Activated T-helper 1 cell treated with anti-CD3 and anti-CD28 coated beads, Interleukin-2, amount 50 U/mL, for 16 hours (primary cell): ENCODE measurements at places on chromosomes 1 and 21.

DNA sequence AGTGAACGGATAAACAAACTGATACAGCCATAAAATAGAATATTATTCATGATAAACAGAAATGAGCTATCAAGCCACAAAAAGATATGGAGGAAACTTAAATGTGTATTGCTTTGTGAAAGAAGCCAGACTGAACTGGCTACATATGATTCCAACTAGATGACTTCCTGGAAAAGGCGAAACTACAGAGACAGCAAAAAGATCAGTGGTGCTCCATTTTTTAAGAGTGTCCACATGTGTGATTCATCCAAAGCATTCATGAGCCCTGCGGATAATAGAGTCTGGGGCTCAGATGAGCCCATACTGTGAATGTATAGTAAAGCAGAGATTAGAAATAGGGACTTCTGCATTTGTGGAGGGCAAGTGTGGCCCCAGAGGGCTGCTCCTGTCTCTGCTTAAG, 7.8 kb upstream of the TMEM222 start:
- DNase-seq = no peak

DNA sequence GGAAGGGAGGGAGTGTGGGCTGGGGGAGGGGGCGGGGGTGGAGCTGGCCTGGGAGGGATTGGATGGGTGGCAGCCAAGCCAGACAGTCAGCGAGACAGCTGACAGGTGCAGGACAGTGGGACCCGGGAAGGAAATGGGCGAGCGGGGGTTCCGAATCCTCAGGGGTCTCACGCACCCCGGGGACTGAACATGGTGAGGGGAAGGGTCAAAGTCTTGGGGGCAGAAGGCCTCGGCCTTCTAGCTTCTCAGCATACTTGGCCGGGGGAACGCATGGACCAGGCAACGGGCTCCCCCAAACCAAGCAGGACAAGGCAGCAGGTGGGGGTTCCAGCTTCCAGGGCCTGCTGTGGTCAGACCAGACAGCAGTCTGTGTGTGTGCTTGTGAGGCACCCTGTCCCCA, 23.1 kb downstream of the CASZ1 start:
- DNase-seq = no peak

GRCh38 chr1:162186406-162186805, 116.9 kb downstream of the NOS1AP start:
- no peak for DNase-seq

DNA sequence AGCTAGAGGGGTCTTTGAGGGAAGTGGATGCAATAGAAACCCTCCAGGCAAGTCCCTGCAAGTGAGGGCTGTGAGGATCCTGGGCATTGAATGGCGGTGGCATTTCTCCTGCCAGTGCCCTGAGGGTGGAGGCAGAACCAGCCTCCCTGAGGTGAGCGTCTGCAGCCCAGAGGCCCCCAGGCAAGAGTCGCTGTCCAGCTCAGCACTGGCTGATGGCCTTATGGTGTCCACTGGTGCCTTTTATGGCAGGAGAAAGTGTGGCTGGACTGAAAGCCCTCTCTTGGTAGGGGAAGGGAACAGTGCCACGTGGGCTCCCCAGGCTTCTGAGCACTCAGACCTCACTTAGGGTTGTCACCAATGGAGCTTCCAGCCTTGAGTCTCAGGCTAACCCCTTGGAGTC, 77.3 kb downstream of the SH3BGR start:
- DNase-seq = no peak

- no peak for DNase-seq
Measured at GRCh38 chr1:50417946-50418599, 5.2 kb downstream of the DMRTA2 start.

- no peak for DNase-seq
Measured at GRCh38 chr1:47663286-47663685, 225.4 kb downstream of the FOXD2 start.

DNA sequence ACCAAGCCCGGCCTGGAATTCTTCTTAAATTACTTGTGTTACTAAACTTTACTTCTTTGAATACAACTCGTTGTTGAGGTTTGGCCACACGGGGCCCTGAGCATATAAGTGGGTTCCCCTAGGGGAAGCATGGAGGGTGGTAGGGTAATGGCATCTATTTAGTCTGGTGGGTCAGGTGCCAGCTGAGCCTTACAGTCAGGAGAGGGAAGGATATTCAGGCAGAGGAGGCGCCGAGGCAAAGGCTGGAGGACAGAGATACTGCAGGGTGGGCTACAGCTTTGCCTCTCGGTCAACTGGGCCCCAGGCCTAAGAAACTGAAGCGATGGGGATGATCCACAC, 424 bp upstream of the NECAP2 start:
- no peak for DNase-seq

DNA sequence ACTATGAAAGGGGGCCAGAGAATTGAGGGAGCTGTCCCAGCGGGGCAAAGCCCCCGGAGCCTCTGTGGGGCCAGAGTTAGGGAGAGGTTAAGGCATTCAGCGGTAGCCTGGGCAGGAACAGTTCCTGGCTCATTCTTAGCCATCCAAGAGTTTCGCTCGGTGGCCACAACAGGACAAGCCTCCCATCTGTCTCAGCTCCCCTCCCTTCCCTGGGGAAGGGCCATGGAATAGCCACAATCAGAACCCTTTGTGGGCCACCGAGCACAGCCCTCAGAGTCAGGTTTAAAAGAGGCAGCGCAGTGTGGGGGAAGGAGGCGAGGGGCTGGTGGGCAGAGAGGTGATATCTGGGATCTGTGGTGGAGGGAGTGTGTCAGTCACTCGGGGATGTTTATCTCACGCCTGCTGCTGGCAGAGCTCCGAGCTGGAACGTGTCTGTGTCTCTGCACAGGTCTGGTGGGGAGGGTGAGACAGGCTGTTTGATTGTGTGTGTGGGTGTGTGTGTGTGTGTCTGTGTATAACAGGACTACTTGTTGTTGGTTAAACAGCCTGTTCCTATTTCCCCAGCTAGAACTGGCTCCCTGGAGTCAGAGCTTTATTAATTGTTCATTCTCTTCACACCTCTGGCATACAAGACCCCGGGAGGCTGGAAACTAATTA, 49.6 kb upstream of the GOLT1A start:
- DNase-seq = no peak

DNA sequence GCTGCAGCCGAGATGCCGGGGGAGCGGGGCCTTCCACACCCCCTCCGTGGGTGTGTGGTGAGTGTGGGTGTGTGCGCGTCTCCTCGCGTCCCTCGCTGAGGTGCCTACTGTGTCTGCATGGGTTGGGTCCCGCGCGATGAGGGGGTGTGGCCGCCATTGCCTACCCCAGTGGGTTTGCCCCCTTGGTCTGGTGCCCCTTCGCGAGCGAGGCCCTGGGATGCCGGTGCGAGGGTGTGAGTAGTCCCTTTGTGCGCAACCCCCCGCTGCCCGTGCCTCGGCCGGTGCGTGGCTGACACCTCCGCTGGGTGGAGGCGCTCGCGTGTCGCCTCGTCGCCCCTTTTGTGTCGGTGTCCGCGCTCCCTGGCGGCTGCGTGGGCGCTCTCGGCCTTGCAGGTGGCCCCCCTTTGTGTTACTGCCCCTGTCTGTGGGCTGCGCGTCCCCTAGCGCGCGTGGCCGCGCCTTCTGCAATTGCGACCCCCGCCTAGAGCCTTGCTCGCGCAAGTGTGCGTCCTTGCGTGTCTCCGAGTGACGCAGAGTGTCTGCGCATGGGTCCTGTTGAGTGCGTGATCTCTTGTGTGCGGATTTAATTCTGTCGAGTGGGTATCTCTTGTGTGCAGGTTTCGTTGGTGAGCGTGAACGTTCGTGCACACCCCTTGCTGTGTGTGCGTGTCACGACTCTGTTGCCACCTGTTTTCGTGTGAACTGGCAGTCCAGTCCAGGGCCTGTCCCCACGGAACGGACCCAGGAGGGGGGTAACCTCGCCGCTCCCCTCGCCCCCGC, 553 bp downstream of the TTC3 start:
- DNase-seq = peak; percentile 30

DNA sequence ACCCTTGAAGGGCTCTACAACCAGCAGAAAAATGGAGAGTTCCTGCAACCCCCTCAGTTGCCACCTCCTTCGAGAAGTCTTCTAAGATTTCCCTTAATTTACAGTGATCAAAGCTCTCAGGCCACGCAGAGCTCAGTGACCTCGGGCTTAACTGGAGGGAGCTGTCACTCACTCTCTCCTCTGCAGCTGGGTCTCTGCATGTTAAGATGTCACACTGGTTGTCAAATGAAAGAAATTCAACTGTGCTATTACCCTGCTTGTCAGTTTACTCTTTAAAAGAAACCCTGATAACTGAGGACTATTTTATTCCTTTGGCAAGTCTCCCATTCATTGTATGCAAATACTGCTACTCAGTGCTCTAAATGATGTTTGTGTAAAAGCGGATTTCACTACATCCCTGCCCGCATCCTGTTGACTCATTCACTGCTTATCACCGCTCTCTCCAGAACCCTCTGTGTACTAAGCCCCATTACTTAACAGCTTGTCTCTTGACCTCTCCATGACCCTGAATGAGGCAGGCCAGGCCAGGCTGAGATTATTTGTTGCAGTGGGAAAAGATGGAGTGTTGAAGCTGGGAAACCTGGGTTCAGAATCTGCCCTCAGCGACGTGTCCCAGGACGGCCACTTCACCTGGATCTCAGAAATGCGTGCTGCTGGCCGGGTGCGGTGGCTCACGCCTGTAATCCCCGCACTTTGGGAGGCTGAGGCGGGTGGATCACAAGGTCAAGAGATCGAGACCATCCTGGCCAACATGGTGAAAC, 13.7 kb downstream of the DHRS3 start:
- peak; percentile 26 for DNase-seq

DNA sequence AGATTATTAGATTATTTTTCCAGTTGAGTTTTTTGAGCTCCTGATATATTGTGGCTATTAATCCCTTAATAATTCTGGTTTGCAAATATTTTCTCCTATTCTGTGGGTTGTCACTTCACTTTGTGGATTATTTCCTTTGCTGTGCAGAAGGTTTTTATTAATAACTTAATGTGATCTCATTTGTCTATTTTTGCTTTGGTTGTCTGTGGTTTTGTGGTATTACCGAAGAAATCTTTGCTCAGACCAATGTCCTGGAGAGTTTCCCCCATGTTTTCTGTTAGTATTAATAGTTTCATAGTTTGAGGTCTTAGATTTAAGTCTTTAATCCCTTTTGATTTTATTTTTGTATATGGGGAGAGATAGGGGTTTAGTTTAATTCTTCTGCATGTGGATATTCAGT, 7.1 kb upstream of the TBX19 start:
- no peak for DNase-seq

GRCh38 chr1:210394281-210394821, 65.6 kb downstream of the HHAT start:
- no peak for DNase-seq

GRCh38 chr1:54498383-54499096, 49.5 kb upstream of the ACOT11 start:
- no peak for DNase-seq

DNA sequence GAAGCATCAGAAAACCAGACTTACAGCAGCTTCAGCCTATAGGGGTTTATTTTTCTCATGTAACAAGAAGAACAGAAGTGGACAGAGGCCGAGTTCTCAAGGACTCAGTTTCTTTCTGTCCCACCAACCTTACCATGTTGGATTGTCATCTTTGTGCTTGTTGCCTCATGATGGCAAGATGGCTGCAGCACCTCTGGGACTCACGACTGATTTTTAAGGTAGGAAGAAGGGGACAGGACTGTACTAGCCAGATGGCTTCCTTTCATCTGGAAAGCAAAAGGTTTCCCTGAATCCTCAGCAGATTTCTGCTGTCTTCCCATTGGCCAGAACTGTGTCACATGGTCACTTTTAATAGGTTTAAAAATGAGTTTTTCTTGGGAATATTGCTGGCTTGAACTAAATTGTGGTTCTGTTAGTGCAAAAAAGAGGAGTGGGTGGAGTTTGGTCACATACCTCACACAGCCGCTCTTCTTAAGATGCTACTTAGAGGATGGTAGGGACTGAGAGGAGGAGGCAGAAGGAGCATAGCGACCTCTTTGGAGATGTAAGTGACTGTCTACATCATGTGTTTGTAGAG, 48.1 kb upstream of the ENAH start:
- DNase-seq = no peak

- DNase-seq = no peak
Measured at GRCh38 chr1:208181364-208181763, 62.8 kb downstream of the PLXNA2 start.

GRCh38 chr1:71303617-71304041, 222.8 kb upstream of the ZRANB2 start:
- DNase-seq = no peak

DNA sequence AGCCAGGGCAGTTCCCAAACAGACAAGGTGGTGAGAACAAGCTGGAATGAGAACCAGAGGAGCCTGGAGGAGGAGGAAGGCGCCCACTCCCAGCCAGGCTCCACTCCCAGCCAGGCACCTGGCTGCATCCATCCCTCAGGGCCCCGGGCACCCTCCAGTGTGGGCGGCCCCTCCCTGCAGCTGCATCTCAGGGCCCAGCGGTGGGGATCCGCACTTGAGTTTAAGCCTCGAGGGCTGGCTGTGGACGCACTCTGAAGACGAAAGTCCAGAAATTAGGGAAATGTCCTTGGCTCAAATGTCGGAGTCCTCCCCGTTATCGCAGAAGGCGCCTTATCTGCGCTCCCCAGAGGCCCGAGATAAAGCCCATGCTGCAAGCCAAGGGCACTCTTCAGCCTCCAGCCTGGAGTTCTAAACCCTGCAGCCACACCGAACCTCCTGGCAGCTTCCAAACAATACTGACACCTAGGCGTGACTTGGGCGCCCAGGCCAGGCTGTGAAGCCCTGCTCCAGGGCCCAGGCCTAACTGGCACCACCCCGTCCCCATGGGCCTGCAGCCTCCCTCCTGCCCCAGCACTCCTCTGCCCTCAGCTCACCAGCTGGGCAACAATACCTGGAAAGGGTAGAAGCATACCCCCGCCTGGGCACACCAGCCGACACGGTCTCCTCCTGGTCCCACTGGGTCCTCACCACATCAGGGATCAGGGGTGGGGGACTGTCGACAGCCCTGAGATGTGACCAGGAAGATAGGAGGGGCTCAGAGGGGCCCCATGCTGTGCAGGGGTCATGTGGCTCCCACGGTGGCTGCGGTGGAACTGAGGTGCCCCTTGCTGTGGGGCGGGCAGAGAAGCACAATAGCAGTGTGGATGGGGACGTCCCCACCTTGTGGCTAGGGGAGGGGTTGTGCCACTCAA, 184.8 kb upstream of the VAMP3 start:
- no peak for DNase-seq

DNA sequence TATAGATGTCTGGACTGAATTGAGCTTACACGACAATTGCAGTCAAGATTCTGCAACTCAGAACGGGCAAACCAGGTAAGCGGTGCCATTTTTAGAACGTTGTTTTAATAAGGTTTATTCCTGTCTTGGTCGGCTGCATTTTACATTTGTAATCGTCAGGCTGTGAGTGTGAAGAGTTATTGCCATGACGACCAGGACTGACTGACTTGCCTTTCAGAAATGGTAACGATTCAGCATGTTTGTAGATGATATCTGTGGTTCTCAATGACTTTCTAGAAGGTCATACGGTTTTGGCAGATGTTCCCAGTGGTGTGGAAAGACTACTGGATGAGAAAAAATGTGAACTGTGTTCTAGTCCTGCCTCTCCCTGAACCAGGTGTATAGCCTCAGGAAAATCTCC, 271.3 kb upstream of the B3GALT2 start:
- DNase-seq = no peak

DNA sequence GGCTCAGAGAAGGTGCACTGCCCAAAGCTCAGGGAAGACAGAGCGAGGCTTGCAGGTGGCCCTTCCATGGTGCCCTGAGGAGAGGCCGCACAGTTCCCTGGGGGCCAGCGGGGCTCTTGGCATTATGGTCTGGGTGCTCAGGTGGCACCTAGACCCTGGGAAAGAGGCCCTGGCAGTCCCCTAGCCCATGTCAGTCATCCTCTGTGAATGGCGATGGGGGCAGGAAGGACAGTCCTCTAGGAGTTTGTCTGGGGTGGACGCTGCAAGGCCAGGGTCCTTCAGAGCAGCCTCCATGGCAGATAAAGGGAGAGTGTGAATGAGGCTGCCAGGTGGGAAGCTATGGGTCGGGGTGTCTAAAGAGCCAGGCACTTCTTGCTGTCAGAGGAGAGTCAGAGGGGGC, 345.9 kb upstream of the VAMP3 start:
- no peak for DNase-seq
